ENCODE measurements at places on chromosomes 2 and 18. TPM values are rescaled to one million over a fixed set of nuclear protein-coding genes. Genes with fewer than 3 reads are reported as not detected.

Gene PLA2R1
- 2.2 TPM for total RNA-seq

- no peaks in the 10 kb centered on the region for H3K4me1 ChIP-seq
- no peak overlapping the region for H3K27ac ChIP-seq
- H3K27me3 ChIP-seq, result no peaks in the 10 kb centered on the region
- no peak overlapping the region for H3K4me3 ChIP-seq
- DNase-seq, result no peak
Observed at GRCh38 chr18:36661999-36662398, 166.8 kb downstream of the TPGS2 start.

DNA sequence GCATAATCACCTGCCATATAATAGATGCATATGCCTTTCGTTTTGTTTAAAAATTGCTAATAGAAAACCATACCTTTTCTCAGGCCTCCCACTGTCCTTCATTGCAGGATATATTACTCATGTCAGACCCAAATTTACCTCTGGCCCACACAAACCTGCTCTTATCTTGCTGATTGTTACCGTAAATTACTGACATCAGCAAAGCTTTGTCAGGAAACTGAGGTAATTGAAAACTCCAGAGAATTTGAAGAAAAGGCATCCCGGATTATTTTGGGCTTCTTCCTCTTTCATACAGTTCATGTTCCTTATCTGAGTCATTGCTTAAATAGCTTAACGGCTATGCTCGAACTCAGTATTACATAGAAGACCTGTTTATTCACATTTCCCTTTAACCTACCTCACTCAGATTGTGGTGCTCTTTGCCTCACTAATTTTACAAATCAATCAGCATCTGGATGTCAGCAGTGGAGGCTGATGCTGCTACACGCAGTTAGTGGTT lies 145.7 kb downstream of the ZEB2 start:
- no peaks in the 10 kb centered on the region for H3K36me3 ChIP-seq
- H3K27ac ChIP-seq, result no peak overlapping the region
- H3K4me3 ChIP-seq, result no peak overlapping the region
- no peaks in the 10 kb centered on the region for H3K4me1 ChIP-seq
- no peaks in the 10 kb centered on the region for H3K27me3 ChIP-seq

DNA sequence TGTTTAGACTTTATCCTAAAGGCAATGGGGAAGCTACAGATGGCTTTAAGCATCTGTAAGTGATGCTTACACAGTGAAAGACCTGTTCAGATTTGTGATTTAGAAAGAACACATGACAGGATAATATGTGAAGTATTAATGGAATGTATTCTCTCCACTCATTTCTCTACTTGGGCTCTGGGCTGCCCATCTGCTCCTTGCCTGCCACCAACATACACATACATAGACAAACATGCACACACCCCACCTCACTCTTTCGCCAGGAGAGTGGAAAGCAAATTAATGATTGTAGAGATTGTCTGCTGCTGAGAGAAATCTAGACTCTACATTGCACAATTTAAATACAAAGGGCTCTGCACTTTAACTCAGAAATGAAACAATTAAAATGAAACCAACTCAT lies 61.0 kb upstream of the NFE2L2 start:
- peaks cover 5% of the 10 kb centered on the region for H3K4me1 ChIP-seq
- no peak overlapping the region for H3K27ac ChIP-seq
- no peak for DNase-seq
- no peaks in the 10 kb centered on the region for H3K27me3 ChIP-seq
- no peak overlapping the region for H3K4me3 ChIP-seq

Measured in H1 (cell line).